Activated naive CD4-positive, alpha-beta T cell treated with anti-CD3 and anti-CD28 coated beads for 36 hours (primary cell): ENCODE measurements at places on chromosomes 4 and X. TPM values are rescaled to one million over a fixed set of nuclear protein-coding genes. Genes with fewer than 3 reads are reported as not detected.
A peak's percentile ranks its signal among the peaks of the same experiment; 100 is the strongest.

- no peak overlapping the region for H3K4me3 ChIP-seq
- peaks cover 13% of the 10 kb centered on the region for H3K36me3 ChIP-seq
- DNase-seq: no peak
Measured at GRCh38 chrX:72609313-72609712, 36.7 kb upstream of the HDAC8 start.

DNA sequence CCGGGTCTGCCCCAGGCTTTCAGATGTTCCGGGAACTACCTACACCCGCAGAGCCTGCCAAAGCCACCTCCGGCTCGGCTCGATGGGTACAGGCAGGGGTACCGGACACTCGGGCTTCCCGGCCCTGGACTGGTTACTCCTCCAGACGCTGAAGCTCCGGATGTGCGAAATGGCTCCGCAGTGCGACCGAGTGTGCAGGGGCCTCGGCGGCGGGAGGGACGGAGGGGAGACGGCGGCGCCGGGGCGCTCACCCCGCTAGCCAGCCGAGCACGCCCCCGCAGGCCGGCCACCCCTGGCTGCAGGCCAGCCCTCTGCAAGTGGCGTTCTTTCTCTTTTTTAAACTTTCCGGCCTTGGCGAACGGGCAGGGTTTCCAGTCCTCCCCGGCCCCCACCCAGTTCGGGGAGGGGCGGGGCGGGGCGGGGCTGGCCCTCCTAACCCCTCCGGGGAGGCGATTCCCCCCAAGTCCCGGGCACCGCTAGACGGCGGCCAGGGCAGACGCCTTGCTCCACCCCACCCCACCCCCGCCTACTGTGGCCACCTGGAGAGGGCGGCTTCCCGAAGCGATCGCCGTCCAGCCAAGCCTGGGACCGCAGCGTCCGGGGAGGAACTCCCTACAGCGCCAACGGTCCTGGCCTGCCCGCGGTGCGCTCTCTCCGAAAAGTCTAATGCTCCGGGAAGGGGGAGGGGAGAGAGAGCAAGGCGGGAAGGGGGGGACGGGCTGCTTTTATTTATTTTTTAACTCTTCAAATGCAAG is 7.5 kb downstream of the BCOR start:
- H3K4me3 ChIP-seq: peak overlapping the region; percentile 69
- H3K36me3 ChIP-seq: peaks cover 3% of the 10 kb centered on the region
- H3K4me1 ChIP-seq: peaks cover 50% of the 10 kb centered on the region

- H3K36me3 ChIP-seq: no peaks in the 10 kb centered on the region
- H3K4me3 ChIP-seq: no peak overlapping the region
- H3K27ac ChIP-seq: no peak overlapping the region
- no peaks in the 10 kb centered on the region for H3K4me1 ChIP-seq
- H3K27me3 ChIP-seq: peaks cover 4% of the 10 kb centered on the region
Measured at GRCh38 chr4:101008503-101008902, 338.8 kb downstream of the PPP3CA start.

PAGE2B gene
- total RNA-seq: 0.86 TPM

TMEM156 gene
- total RNA-seq: 10.2 TPM

MAOA gene
- 0.27 TPM for total RNA-seq

UGT2A3 gene
- total RNA-seq: not detected

DNA sequence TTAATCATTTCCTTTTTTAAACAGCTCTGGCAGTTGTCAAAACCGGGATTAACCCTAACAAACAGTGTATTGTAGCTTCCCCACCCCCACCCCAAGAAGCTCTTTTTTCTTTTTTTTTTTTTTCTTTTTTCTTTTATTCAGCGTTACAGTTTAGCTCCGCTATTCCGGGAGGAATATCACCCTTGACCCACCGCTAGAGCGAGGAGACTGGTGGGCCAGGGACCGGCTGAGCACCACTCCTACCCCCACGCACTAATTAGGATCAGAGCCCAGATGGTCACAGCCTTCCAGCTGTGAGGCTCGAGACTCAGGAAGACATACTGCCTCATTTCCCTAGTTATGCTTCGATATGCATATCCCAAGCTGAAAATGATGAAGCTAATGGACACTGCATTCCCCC is 2.0 kb downstream of the PARM1 start:
- peaks cover 18% of the 10 kb centered on the region for H3K4me1 ChIP-seq
- peaks cover 56% of the 10 kb centered on the region for H3K27me3 ChIP-seq
- no peaks in the 10 kb centered on the region for H3K36me3 ChIP-seq
- no peak for DNase-seq
- no peak overlapping the region for H3K27ac ChIP-seq
- H3K4me3 ChIP-seq: no peak overlapping the region

HOPX gene
- 14.7 TPM for total RNA-seq

DNA sequence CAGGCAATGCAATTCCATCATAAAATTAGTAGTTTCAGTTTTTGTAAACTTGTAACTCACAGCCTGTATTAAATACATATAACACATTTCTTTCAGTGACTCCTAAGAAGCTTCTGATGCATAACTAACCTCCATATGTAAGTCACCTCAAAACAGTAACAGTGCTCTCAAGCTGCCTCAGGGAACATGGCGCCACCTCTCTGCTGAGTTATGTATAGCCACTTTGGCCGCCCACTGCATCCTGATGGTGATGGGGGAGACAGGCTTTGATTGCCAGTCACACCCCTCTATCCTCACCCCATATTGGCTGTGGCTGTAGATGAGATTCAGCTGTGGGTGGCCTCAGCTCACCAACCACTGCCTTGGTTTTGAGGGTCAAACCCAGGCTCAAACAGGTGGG is 54.3 kb downstream of the LRBA start:
- H3K36me3 ChIP-seq: peaks cover 37% of the 10 kb centered on the region
- H3K4me1 ChIP-seq: peaks cover 57% of the 10 kb centered on the region
- H3K27ac ChIP-seq: no peak overlapping the region
- H3K27me3 ChIP-seq: no peaks in the 10 kb centered on the region

DNA sequence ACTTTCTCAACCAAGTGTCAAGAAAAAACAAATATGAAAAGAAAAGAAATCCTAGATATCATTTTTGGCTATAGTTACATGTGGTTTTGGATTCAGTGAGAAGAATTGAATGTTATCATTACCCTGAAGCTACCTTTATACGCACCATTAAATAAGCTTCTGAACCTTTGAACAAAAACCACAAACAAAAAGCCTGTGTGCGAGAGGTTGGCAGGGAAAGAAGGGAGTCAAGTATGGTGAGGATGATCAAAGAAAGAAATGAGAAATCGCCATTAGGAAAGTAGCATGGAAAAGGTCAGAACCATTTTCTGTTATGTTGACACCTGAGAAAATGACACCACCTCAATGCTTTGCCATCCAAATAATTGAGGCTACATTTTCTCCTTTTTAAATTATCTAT is 1.2 kb upstream of the SLC7A11 start:
- no peak overlapping the region for H3K27ac ChIP-seq
- H3K27me3 ChIP-seq: no peaks in the 10 kb centered on the region
- no peak overlapping the region for H3K4me3 ChIP-seq
- H3K36me3 ChIP-seq: peaks cover 3% of the 10 kb centered on the region
- H3K4me1 ChIP-seq: peaks cover 11% of the 10 kb centered on the region
- no peak for DNase-seq

- peaks cover 2% of the 10 kb centered on the region for H3K27me3 ChIP-seq
- H3K4me1 ChIP-seq: peaks cover 6% of the 10 kb centered on the region
- H3K36me3 ChIP-seq: no peaks in the 10 kb centered on the region
- no peak overlapping the region for H3K27ac ChIP-seq
- H3K4me3 ChIP-seq: no peak overlapping the region
Measured at GRCh38 chr4:177228599-177228998, 81.1 kb upstream of the NEIL3 start.

RAB9B gene
- total RNA-seq: 0.17 TPM

DNA sequence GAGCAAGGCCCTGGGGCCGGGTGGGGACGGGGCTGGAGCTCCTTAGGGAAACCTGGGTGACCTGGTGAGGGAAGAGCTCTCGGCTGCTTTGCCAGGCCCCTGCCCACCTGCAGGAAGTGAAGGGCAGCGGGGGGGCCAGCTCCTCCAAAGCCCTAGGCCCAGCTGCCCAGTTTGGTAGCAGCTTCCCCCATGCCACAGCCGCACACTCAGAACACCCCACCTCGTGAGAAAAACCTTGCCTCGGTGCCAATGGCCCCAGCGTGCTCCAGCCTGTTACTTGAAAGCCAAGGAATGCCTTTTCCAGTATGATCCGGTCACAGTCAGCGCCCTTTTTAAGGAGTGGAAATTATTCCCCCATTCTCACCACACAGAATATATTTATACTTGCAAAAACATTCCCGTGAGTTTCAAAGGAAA is 38.3 kb downstream of the ACOX3 start:
- H3K4me1 ChIP-seq: no peaks in the 10 kb centered on the region
- peaks cover 11% of the 10 kb centered on the region for H3K36me3 ChIP-seq
- H3K27me3 ChIP-seq: no peaks in the 10 kb centered on the region
- H3K4me3 ChIP-seq: no peak overlapping the region

EREG gene
- not detected for total RNA-seq

IL13RA2 gene
- not detected for total RNA-seq

LRCH2 gene
- total RNA-seq: not detected

GRCh38 chr4:24141836-24142235 is 252.0 kb upstream of the PPARGC1A start:
- no peak for DNase-seq
- H3K4me3 ChIP-seq: no peak overlapping the region
- no peak overlapping the region for H3K27ac ChIP-seq
- H3K36me3 ChIP-seq: no peaks in the 10 kb centered on the region

GRCh38 chr4:142838778-142839177 is 7.3 kb downstream of the INPP4B start:
- H3K27me3 ChIP-seq: no peaks in the 10 kb centered on the region
- H3K36me3 ChIP-seq: peaks cover 1% of the 10 kb centered on the region
- peaks cover 24% of the 10 kb centered on the region for H3K4me1 ChIP-seq
- DNase-seq: peak; percentile 45
- no peak overlapping the region for H3K4me3 ChIP-seq
- no peak overlapping the region for H3K27ac ChIP-seq

COX7B gene
- 367 TPM for total RNA-seq

DNA sequence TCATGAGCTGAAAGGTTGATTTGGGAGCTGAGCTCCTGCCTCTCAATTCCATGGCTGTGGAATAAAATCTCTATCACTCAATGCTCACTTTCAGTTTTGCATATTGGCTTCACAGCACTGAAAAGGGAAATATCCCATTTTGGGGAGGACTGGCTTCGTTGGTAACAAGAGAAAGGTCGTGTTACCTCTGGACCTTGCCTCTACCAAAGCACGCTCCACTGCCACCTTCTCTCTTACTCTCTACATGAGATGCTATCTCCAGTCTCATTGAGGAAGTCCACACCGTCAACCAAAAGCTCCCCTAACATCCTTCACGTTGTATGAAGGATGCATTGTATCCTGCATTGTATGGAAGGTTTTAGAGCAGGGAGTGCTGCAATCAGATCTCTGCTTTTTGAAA is 195.0 kb upstream of the LDB2 start:
- H3K4me3 ChIP-seq: no peak overlapping the region
- no peaks in the 10 kb centered on the region for H3K36me3 ChIP-seq
- no peak for DNase-seq
- peaks cover 2% of the 10 kb centered on the region for H3K27me3 ChIP-seq
- no peaks in the 10 kb centered on the region for H3K4me1 ChIP-seq
- no peak overlapping the region for H3K27ac ChIP-seq

- H3K4me1 ChIP-seq: no peaks in the 10 kb centered on the region
Measured at GRCh38 chr4:174859904-174860303, 30.9 kb upstream of the GLRA3 start.

TRIM60 gene
- not detected for total RNA-seq

- H3K27ac ChIP-seq: no peak overlapping the region
- DNase-seq: peak; percentile 47
- no peak overlapping the region for H3K4me3 ChIP-seq
- peaks cover 9% of the 10 kb centered on the region for H3K36me3 ChIP-seq
Measured at GRCh38 chr4:142703694-142704309, 142.3 kb downstream of the INPP4B start.

- no peaks in the 10 kb centered on the region for H3K27me3 ChIP-seq
- no peaks in the 10 kb centered on the region for H3K4me1 ChIP-seq
- no peak overlapping the region for H3K4me3 ChIP-seq
- DNase-seq: no peak
- no peaks in the 10 kb centered on the region for H3K36me3 ChIP-seq
- H3K27ac ChIP-seq: no peak overlapping the region
Measured at GRCh38 chr4:156620786-156621185, 350.8 kb downstream of the PDGFC start.

GRCh38 chr4:182555997-182556418 is 312.8 kb downstream of the TENM3 start:
- H3K27me3 ChIP-seq: peaks cover 11% of the 10 kb centered on the region
- no peak overlapping the region for H3K27ac ChIP-seq
- DNase-seq: no peak
- no peak overlapping the region for H3K4me3 ChIP-seq
- H3K4me1 ChIP-seq: no peaks in the 10 kb centered on the region
- no peaks in the 10 kb centered on the region for H3K36me3 ChIP-seq

ZNF157 gene
- 1.0 TPM for total RNA-seq

CSN1S1 gene
- total RNA-seq: not detected

- H3K36me3 ChIP-seq: no peaks in the 10 kb centered on the region
- peaks cover 13% of the 10 kb centered on the region for H3K4me1 ChIP-seq
- H3K27ac ChIP-seq: no peak overlapping the region
- DNase-seq: peak; percentile 3
- H3K4me3 ChIP-seq: peak overlapping the region; percentile 34
Measured at GRCh38 chr4:20252656-20253282, 1.1 kb downstream of the SLIT2 start.

- DNase-seq: no peak
- no peaks in the 10 kb centered on the region for H3K27me3 ChIP-seq
- H3K4me3 ChIP-seq: no peak overlapping the region
- H3K4me1 ChIP-seq: no peaks in the 10 kb centered on the region
Measured at GRCh38 chr4:47213971-47214370, 182.6 kb downstream of the GABRB1 start.

GRCh38 chrX:132092439-132093065 is 35.3 kb downstream of the FRMD7 start:
- H3K27me3 ChIP-seq: no peaks in the 10 kb centered on the region
- no peaks in the 10 kb centered on the region for H3K36me3 ChIP-seq
- peak; percentile 77 for DNase-seq
- no peak overlapping the region for H3K4me3 ChIP-seq
- H3K27ac ChIP-seq: no peak overlapping the region

PFKFB1 gene
- total RNA-seq: 0.45 TPM

GRCh38 chr4:166862032-166862431 is 372.3 kb downstream of the SPOCK3 start:
- no peaks in the 10 kb centered on the region for H3K36me3 ChIP-seq
- H3K27ac ChIP-seq: no peak overlapping the region
- no peak overlapping the region for H3K4me3 ChIP-seq
- DNase-seq: no peak
- H3K27me3 ChIP-seq: no peaks in the 10 kb centered on the region

GRCh38 chr4:170167678-170168077 is 77.9 kb upstream of the AADAT start:
- H3K27me3 ChIP-seq: no peaks in the 10 kb centered on the region
- H3K27ac ChIP-seq: no peak overlapping the region
- no peaks in the 10 kb centered on the region for H3K36me3 ChIP-seq
- no peak overlapping the region for H3K4me3 ChIP-seq
- no peak for DNase-seq

DNA sequence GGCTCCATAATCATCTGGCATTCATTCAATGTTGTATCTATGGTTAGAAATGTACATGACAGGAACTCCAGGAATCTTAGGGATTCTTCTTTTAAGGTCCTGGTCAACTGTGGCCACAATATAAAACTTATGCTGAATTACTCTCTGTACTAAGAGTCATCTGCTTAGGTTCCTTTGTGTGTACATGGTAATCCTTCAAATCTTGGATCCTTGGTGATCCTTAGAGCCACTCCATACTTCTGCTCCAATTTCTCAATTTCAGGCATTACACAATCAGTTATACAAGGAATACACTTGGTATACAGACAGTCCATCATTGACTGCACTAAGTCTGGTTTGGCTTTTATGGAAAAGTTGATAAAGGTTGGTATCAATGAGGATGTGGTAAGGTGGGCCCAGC is 5.8 kb downstream of the SRD5A3 start:
- peaks cover 26% of the 10 kb centered on the region for H3K36me3 ChIP-seq
- no peak for DNase-seq
- H3K4me3 ChIP-seq: no peak overlapping the region
- no peaks in the 10 kb centered on the region for H3K27me3 ChIP-seq
- peaks cover 26% of the 10 kb centered on the region for H3K4me1 ChIP-seq
- H3K27ac ChIP-seq: no peak overlapping the region
